ENCODE measurements at places on chromosomes 2 and 18. TPM values are rescaled to one million over a fixed set of nuclear protein-coding genes. Genes with fewer than 3 reads are reported as not detected.

- no peaks in the 10 kb centered on the region for H3K36me3 ChIP-seq
- DNase-seq = no peak
- no peak overlapping the region for H3K27ac ChIP-seq
These were observed 38.4 kb upstream of the NXPH2 start for GRCh38 chr2:138818556-138818955.

- no peaks in the 10 kb centered on the region for H3K36me3 ChIP-seq
- no peak overlapping the region for H3K27ac ChIP-seq
- DNase-seq = no peak
- no peaks in the 10 kb centered on the region for H3K27me3 ChIP-seq
- H3K4me1 ChIP-seq = peaks cover 43% of the 10 kb centered on the region
These were observed 56.4 kb upstream of the MGAT5 start for GRCh38 chr2:134197445-134197844.

- H3K36me3 ChIP-seq = peaks cover 55% of the 10 kb centered on the region
- no peaks in the 10 kb centered on the region for H3K4me1 ChIP-seq
- H3K27ac ChIP-seq = no peak overlapping the region
- no peak overlapping the region for H3K4me3 ChIP-seq
- H3K27me3 ChIP-seq = no peaks in the 10 kb centered on the region
These were observed 60.8 kb downstream of the CWC22 start for GRCh38 chr2:179946346-179946745.

DNA sequence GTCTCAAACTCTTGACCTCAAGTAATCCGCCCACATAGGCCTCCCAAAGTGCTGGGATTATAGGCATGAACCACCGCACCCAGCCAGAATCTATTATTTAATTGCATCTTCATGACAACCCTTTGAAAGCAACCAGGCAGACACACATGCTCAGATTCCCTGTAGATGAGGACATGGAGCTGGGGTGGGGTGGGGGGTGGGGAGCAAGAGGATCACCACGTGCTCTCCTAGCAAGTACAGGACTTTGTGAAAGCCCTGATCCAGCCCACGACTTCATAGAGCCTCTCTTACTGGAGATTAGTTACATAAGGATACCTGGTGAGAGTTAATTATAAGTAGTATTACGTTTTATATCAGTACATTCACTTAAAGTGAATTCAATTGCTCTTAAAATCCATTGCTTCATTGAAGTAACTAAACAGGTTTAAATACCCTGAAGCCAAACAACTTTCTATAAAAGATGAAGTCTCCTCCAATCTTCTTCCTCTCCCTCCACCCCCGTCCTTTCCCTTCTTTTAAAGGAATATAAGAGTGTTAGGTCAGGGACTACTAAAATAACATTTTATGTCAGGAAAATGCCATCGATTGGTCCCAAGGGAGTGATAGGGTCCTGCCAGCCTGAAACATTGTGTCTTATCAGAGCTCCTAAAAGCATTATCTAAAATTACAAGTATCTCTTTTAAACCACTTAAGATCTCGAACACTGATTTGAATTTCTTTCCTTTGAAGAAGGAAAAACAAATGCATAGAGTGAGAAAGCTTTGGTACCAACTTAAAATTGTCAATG, 123.9 kb downstream of the EPHA4 start:
- no peaks in the 10 kb centered on the region for H3K27me3 ChIP-seq
- H3K4me1 ChIP-seq = no peaks in the 10 kb centered on the region
- no peak overlapping the region for H3K4me3 ChIP-seq

DNA sequence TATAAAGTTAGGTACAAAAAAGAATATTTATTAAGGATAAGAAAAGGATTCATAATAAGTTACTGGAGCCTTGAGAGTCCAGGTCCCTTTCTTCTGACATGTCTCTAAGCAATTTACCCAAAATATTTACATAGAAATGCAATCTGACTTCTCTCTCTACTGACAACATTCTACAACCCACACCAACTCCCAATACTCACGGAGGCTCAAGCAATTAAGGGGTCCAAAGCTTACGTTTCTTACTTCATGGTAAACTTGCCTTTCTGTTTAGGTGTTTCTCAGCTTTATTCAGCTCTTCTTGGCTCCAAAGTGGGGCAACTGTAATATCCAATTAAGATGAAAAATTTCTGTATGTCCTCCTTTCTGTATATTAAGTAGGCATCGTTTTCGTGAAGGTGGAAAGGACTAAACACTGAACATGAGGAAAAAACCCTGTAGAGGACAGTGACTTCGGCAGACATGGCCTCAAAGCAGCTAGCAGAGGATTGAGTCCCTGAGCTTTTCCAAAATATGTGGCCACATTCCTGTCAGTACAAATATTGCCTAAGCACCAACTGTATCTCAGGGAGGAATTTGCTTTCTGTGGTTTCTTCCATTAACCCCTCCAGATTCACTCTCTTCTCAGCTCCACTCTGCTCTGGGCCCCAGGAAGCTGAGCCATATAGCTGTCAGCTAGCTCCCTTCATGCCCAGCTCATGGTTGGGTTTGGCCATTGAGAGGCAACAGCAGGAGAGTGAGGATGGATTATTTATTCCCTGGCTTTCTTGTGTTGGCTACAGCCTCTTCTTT, 67.9 kb upstream of the GLS start:
- H3K36me3 ChIP-seq = no peaks in the 10 kb centered on the region
- no peak for DNase-seq
- no peak overlapping the region for H3K27ac ChIP-seq
- no peaks in the 10 kb centered on the region for H3K27me3 ChIP-seq
- no peak overlapping the region for H3K4me3 ChIP-seq

DNA sequence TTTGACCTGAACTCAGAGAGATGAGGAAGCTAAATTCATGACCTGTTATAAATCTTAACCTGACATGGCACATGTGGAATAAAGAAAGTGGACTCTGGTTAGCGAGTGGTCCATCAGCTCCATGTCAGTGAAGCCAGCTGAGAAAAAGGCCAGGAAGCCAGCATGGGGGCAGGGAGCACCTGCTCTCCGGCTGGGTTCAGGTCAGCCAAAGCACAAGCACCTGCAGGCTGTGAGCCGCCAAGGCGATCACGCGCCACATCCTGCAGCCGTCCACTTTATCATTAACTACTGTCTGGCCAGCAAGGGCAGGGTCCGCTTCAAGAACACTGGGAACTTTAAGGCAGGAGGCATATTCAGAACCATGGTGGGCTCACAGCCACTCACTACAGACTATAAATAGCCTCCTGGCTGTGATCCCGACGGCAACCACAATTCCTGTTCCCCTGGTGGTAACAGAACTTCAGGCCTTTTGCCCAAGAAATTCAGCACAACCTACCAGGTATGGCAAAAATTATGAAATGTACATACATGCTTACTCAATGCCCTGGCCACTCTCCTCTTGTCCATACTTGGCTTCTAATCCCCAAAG, 35.5 kb downstream of the ACVR1 start:
- no peak for DNase-seq
- peaks cover 16% of the 10 kb centered on the region for H3K36me3 ChIP-seq
- H3K4me3 ChIP-seq = no peak overlapping the region
- no peaks in the 10 kb centered on the region for H3K27me3 ChIP-seq
- H3K27ac ChIP-seq = no peak overlapping the region

GRCh38 chr18:50307400-50307737, 19.9 kb upstream of the CXXC1 start:
- H3K4me1 ChIP-seq = peaks cover 14% of the 10 kb centered on the region
- H3K27ac ChIP-seq = no peak overlapping the region
- no peaks in the 10 kb centered on the region for H3K36me3 ChIP-seq
- H3K4me3 ChIP-seq = peak overlapping the region; percentile 89

GRCh38 chr2:124604940-124605339, 579.9 kb downstream of the CNTNAP5 start:
- H3K36me3 ChIP-seq = no peaks in the 10 kb centered on the region
- no peaks in the 10 kb centered on the region for H3K27me3 ChIP-seq
- no peak overlapping the region for H3K4me3 ChIP-seq
- H3K4me1 ChIP-seq = no peaks in the 10 kb centered on the region

DNA sequence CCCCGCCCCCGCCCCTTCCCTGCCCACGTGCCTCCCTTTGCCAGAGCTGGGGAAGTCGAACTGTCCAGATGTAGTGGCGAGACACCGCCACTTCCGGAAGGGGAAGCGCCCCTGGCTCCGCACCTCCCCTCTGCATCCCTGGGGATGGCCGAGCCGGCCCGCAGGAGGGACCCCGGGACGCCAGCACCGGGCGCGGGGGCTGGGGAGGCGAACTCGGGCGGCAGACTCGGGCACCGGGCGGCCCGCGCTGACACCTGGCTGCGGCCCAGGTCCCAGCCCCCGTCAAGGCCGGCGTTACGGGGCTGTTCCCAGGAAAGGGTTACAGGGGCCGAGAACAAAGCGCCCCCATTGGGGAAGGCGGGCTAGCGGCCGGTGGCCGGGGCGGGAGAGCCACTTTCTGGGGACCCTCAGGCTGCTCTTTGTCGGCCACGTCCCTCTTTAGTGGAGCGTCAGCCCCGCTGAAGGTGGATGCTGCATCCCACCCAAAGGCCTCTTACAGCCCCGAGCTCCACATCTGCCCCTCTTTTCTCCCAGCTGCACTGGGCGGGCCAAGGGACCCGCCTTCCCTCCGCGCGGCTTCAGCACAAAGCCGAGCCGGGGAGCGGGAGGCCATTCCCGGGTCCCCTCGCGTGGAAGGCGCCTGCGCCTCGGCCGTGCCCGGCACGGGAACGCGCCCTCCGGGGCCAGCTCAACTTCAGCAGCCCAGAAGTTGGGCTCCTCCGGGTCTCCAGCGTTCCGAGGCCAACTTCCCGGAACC, 1.3 kb downstream of the SDC1 start:
- H3K4me3 ChIP-seq = no peak overlapping the region
- peaks cover 20% of the 10 kb centered on the region for H3K27me3 ChIP-seq
- no peak overlapping the region for H3K27ac ChIP-seq
- no peak for DNase-seq

- no peak overlapping the region for H3K4me3 ChIP-seq
- H3K27me3 ChIP-seq = no peaks in the 10 kb centered on the region
- no peak for DNase-seq
- H3K27ac ChIP-seq = no peak overlapping the region
- H3K4me1 ChIP-seq = no peaks in the 10 kb centered on the region
These were observed 43.8 kb downstream of the SLC4A3 start for GRCh38 chr2:219671279-219671678.

DNA sequence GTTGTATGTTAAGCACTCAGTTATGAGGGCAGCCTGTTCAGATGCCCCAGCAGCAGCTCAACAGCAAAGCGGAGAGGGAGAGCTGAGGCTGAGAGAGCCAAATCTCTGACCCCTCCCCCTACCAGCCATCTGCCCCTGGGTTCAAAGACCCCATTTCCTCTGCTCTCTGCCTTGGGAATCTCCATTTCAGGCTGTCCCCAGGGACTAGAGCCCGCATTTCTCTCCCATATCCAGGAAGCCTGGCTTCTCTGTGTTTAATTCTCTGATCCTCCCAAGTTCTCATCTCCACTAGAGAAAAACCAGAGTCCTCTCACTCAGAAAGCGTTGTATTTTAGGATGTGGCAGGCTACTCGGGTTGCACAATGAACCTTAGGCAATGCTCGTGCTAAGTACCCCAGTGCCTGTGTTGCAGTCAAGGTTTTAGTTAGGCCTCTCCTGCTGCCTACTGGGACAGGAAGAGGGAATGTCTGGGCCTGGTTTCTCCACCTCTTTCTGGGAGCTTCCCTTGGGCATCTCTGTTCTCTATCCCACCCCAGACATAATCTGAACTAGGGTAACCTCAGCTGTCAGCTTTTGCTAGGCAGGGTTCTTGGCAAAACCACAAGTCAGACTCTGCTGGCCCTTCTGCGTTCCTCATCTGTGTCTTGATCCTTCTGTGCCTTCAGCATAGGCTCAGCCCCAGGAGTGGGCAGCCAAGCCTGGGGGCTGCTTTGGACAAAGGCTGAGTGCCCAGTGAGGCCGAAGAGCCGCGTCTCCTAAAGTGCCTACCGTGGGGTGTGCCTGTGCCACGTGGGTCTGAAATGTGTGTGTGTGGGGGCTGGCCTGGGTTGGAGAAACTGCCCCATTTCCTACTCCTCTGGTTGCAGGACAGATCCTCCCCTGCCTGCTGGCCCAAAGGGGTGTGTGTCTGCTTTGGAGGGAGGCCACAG, 96.8 kb downstream of the STPG4 start:
- H3K27ac ChIP-seq = no peak overlapping the region
- no peaks in the 10 kb centered on the region for H3K27me3 ChIP-seq
- peaks cover 36% of the 10 kb centered on the region for H3K36me3 ChIP-seq
- H3K4me3 ChIP-seq = no peak overlapping the region
- no peak for DNase-seq

DNA sequence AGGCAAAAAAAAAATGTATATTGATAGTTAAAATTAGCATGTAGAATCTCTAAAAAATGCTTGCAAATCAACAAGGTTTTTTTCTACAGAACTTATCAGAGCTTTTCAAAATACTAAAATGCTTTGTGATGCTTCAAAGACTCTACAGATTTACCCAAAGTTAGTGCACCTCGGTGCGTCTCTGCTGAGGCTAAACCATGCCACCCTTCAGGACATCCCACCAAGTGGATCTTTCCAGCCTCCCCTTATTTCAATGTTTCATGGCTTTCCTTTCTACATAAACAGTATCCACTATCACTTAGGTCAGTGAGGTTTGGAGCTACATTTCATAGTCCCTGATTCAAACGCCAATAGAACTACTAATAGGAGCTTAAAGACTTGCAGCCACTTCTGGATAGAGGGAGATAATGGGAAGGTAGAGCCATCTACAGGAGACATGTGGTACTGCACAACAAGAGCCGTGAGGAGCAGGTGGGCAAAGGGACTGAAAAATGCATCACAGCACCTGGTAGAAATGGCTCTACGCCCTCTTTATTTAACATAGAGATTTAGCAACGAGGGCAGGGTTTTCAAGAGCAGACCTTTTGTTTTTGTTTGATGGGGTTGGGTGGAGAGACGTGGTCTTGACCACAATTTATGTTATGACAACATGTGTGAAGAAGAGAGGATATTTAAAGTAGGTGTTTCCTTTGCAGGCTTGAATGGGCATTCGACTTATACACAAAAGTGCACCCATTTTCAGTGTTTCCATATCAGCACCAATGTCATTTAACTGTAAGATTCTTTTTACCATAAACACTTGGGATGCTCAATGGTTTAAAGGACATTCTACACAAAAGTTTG, 56.1 kb upstream of the SLC35G4 start:
- no peaks in the 10 kb centered on the region for H3K27me3 ChIP-seq
- no peak for DNase-seq
- no peak overlapping the region for H3K4me3 ChIP-seq
- H3K27ac ChIP-seq = no peak overlapping the region
- no peaks in the 10 kb centered on the region for H3K4me1 ChIP-seq
- H3K36me3 ChIP-seq = no peaks in the 10 kb centered on the region

DNA sequence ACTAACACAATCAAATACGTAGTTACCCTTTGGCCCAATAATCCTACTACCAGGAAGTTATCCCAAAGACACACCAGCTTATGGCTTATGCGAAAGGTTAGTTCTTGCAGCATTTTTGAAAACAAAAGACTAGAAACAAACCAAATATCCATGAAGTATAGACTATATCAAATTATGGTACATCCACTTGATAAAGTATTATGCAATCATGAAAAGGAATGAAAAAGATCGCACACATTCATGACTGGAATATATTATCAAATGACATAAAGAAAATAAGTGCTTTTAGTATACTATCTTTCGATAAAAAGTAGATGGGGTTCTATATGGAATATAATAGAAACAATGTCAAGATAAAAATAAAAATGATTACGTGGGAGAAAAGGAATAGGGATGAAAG, 78.2 kb downstream of the COBLL1 start:
- DNase-seq = no peak
- no peaks in the 10 kb centered on the region for H3K4me1 ChIP-seq
- H3K27me3 ChIP-seq = no peaks in the 10 kb centered on the region
- no peaks in the 10 kb centered on the region for H3K36me3 ChIP-seq
- H3K27ac ChIP-seq = no peak overlapping the region

Gene RPRM
- polyA plus RNA-seq = 0.21 TPM

Gene UGT1A8
- polyA plus RNA-seq = not detected

Gene SP110
- 74.5 TPM for polyA plus RNA-seq

Gene RNF103
- 4.6 TPM for polyA plus RNA-seq

Data from CD4-positive, CD25-positive, alpha-beta regulatory T cell (primary cell).